ENCODE measurements at places on chromosomes 4 and X.

GRCh38 chr4:141311246-141312204 is 90.8 kb downstream of the ZNF330 start:
- DNase-seq, result no peak

DNA sequence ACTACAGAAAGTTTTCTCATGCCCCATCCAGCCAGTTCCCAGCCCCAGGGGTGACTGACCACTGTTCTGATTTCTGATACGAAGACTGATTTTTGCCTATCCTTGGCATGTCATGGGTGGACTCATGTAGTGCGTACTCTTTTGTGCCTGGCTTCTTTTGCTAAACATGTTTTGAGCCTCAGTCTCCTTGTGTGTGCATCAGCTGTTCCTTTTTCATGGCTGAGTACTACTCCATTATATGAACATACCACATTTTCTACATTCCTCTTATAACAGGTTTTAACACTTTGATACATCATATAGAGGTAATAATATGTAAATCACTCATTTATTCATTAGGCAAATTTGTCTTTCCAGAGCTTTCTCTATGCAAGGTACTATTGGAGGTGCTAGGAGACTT is 126.7 kb downstream of the ANAPC4 start:
- DNase-seq, result no peak

DNA sequence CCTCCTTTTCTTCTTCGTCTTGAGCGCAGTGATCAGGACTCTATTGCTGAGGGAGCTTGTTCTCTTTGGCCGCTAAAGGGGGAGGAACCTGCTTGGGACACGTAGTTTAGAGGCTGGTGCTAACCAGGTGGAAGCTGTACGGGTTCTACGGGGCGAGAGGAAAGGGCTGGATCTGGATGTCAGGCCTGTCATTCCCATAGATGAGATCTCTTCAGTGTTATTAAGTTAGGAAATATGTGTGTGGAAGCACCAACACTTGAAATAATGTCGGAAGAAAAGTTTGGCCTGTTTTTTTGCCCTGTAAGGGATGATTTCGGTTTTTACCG is 643 bp downstream of the SRP72 start:
- no peak for DNase-seq

DNA sequence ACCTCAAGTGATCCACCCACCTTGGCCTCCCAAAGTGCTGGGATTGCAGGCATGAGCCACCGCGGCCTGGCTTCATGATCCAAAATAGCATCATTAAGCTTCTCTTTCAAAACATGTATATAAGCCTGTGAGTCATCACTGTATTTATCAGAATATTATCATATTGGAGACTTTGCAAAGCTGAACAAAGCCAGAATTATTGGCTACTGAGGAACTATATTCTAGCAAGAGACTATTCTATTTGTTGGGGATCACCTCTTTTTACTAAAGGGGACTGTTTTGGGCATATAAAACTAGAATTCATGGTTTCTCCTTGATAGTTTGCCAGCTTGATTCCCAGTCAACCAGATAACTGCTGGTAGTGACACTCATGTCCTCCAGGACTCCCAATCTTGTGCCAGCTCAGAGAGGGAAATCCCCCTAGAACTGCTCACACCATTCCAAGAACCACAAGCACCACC is 40.1 kb downstream of the TET2 start:
- no peak for DNase-seq

- DNase-seq, result no peak
Observed at GRCh38 chr4:101224358-101225218, 122.7 kb downstream of the PPP3CA start.

DNA sequence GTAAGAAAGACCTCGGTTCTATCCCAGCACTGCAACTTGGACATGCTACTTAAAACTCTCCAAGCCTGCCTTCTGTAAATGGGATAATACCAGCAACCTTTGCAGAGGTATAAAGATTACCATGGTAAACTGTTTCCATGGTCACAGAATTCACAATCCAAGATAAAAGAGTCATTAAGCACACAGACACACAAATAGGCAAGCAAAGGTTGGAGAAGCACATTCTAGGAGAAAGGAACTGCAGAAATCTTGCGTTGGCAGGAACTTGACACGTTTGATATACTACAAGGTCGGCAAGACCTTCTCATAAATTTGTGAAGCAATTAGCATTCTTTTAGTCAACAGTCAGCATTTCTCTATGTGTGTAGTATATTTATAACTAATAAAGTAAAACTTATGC is 12.3 kb upstream of the CHRNA9 start:
- DNase-seq, result no peak

DNA sequence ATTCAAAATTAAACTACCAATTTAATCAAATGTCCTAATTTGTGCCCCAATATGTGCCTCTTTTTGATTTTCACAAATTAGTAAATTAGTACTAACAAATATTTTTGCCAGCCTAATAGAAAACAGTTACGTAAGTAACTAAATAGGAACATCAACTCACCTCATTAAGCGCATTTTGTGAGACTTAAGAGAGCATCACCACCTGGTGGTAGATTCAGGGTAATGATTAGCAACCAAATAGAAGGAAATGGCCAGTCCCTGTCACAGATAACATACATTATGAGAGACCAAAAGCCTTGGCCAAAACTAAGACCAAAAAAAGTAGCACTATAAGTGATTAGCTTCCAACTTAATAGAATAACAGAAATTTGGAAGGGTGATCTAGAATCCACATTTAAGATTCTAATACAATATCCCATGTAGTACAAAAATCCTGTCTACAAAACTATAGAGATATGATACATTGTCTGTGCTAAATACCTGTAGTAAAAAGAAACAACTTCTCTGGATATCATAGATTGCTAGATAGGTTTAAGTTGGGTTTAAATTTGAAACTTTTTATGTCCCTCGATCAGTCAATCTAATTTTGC is 46.7 kb downstream of the C4orf46 start:
- DNase-seq, result no peak

GRCh38 chr4:122689972-122690371 is 42.5 kb upstream of the BBS12 start:
- DNase-seq, result no peak

- no peak for DNase-seq
Observed at GRCh38 chr4:76301068-76301774, 5.3 kb upstream of the STBD1 start.

- DNase-seq, result no peak
Observed at GRCh38 chr4:186058253-186058979, 10.5 kb upstream of the TLR3 start.
